ENCODE measurements at places on chromosomes 2 and 18.

- DNase-seq = no peak
Observed at GRCh38 chr2:30113617-30114293, 33.1 kb upstream of the YPEL5 start.

- no peak for DNase-seq
Observed at GRCh38 chr2:129915303-129915840, 64.1 kb upstream of the RAB6C start.

GRCh38 chr2:128818704-128819491 is 500.2 kb upstream of the HS6ST1 start:
- no peak for DNase-seq

DNA sequence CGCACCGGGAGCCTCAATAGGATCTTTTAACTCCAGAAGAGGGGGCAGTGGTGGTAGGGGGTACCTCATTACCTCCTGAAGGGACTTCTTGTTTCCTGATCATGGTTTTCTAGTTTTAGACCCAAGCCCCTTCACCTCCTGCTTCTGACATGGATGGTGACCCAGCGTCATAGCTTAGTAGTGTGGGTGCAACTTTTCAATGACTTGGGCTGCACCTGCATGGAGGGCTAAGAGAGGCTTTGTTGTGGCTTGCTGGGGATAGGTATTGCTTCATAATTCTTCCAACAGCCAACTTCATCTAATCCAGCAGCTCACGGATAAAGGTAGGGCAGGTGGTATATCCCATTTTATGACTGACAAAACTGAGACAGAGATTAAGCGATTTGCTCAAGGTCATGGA is 3.0 kb downstream of the SLC1A4 start:
- no peak for DNase-seq

DNA sequence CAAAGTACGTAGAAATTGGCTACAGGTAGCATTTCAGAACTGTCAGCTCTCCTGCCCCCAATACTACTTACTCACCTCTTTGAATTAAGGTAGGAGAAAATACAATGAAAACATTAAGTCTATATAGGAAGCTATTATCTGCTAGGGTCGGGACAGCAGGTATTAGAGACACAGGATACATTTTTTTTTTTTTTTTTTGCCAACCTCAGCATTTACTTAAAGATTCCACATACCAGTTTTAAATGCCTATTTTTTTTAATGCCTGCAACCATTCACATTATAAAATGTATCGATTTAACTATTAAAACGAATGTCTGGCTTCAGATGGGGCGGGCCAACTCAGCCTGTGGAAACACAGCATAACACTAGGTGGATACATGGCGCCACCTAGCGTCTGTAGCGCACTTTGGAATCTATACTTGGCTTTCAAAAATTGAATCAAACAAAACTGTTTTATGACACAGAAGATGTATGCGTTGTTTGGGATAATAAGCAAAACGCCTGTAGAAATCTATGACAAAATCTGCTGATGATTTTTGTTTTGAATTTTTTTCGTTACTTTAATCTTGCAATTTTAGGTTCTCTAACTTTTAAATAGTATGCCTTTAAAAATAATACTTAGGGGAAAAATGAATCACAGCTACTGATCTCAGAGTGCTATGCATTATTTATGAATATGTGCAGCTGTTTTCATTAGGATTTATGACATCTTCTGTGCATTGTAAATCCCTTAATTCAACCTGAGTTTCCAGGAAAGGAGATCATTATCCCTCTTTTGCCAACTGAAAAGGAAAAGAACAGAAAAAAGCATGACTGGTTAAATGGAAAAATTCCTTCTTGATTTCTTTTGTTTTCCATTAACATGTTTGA is 261.0 kb downstream of the NYAP2 start:
- DNase-seq = peak; percentile 37

DNA sequence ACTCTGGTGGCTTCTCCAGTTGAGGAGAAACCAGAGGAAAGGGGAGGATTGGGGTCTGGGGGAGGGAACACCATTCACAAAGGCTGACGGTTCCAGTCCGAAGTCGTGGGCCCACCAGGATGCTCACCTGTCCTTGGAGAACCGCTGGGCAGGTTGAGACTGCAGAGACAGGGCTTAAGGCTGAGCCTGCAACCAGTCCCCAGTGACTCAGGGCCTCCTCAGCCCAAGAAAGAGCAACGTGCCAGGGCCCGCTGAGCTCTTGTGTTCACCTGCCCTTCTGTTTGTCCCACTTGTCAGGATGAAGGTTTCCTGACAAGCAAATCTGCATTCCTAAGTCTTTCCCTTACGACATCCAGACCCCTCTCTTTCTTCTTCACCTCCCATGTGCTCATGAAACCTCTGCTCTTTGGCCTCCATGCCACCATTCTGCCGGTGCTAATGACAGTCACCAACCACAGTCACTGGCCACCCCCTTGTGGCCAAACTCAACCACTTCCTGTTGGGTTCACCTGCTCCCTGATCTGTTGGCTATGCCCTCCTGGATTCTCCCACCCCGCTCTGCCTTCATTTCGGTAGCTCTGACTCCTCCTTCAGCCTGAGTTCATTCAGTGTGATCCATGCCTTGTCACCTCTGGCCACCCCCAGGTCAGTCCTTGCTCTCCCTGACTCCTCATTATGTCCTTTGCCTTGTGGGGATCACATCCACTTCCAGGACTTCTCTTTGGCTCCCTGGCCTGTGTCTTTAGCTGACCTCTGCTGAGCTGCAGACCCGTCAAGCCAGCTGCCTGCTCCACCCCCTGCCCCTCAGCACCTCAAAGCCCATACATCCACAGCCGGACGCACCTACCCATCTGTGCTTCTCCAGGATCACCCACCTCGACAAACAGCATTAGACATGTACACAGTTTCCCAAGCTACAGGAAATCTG is 17.6 kb downstream of the EMX1 start:
- no peak for DNase-seq

- DNase-seq = no peak
Observed at GRCh38 chr2:174979996-174980395, 25.2 kb downstream of the CHN1 start.

DNA sequence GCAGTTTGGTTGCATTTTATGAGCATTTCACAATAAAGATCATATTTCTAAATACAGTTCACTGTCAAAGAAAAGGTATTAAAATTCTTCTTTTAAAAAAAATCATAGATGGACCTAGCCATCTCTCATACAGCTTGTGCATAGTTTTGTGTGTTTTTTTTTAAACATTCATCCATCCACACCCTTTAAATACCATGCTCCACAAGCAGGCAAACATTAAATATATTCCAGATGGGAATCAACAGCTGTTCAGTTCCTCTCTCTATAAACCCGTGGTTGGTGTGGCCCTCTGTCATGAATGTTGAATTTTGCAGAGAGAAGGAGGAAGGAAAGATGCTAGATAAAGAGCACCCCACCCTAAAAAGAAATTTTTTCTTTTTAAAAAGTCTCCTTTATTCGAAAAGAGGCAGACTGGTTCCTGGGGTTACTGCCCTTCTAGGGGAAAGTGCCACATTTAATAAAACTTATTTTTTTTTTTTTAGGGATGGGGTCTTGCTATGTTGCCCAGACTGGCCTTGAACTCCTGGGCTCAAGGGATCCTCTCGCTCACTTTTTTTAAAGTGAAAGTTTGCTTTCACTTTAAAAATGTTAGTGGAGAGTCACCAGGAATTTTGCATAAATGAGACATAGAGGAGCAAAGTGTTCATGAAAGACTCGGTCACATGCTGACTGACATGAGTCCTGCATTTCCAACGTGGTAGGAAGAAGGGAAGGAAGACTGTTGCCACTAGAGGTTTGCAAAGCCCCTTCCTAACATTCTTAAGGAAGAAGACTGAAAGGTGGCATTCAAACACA is 73.9 kb upstream of the LMAN1 start:
- DNase-seq = no peak

GRCh38 chr2:53952519-53952918 is 18.3 kb downstream of the PSME4 start:
- DNase-seq = no peak

- DNase-seq = no peak
Observed at GRCh38 chr2:99734236-99734635, 244.4 kb upstream of the REV1 start.

GRCh38 chr2:179655627-179656026 is 205.8 kb downstream of the ZNF385B start:
- DNase-seq = no peak

DNA sequence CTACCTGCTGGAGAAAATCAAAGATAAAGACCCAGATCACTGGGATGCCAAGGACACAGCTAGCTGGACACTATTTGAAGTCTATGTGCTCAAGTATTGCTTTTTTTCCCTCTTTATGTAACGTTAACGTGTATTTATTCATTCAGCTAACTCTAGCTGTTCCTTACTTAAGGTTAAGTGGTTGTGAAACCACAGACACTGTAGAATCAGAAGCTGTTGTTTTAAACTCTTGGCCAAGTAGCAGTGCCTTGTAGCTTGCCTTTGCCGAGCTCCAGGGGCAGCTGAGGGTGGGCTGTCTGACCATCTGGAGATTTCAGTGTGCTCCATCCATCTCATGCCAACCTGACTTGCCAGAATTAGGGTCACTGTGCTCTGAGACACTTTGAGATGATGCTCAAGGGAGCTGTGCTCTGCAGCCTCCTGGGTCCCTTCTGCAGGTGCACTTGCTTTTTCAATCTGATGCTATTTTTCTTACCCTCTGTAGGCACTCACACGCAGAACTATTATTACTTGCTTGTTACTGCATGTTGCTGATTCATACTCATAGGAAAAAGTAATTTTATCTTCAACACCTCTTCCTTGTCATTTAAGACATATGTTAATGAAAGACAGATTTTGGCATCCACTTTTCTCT is 116.2 kb downstream of the METTL8 start:
- no peak for DNase-seq

GRCh38 chr2:158718196-158718585 is 76.9 kb upstream of the DAPL1 start:
- no peak for DNase-seq

- no peak for DNase-seq
Observed at GRCh38 chr2:42169874-42170521, 845 bp downstream of the EML4 start.
